ENCODE measurements at places on chromosomes 6 and 20.

DNA sequence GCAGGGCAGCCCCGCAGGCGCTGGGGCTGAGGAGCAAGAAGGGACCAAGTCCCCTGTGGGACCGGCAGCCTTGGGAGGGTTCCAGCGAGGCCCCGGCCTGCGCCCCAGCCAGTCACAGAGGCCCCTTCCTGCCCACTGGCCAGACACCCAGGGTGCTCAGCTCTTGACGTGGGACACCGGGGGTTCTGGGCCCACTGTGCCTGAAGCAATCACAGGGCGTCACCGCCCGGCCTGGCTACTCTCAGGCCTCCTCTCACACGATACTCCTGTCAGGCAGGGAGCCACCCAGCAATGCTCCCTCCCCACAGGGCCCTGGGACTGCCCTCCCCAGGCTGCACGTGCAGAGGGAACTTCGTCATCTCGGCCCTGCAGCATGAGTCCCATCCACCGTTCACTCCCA, 14.5 kb downstream of the TAF4 start:
- no peak for DNase-seq

- DNase-seq: no peak
These were observed 475.6 kb upstream of the ADGRB3 start for GRCh38 chr6:68159433-68159832.

GRCh38 chr20:47656318-47656717, 129.0 kb downstream of the SULF2 start:
- no peak for DNase-seq

DNA sequence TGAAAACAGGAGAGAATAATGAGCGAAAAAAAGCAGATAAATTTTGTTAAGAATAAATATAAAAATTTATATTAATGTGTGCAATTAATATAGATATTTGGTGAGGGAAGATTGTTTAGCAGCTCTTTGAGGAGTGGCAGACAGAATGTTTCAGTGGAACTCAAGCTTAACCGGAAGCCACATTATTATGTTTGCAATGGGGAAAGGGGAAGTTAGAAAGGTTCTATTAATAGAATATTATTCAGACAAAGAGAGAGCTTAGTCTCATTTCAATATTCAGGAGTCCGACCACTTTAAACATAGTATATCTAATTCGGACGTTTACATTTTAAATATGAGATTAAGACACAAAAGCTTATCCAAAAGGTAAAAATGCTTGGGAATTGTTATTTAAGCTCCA, 81.6 kb upstream of the KHDRBS2 start:
- DNase-seq: no peak

DNA sequence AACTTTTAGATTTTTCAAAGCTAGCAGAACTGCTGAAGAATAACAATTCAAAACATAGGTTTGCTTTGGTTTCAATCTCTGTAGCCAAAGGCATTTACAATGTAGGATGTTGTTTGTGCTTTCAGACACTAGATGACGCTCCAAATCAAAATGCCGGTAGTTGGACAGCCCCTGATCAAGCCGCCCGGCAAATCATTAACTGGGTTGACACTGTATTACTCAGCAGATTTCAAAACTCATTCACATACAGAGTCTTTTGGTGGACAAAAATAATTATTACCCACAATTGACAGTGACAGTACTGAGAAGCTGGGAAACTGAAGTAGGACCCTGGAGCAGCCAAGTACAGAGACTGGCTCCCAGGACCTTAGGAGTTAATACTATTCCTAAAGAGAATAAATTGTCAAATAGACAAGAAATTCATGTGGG, 21.3 kb upstream of the HFE start:
- peak; percentile 84 for DNase-seq

GRCh38 chr6:45709781-45710220, 305.9 kb downstream of the CLIC5 start:
- no peak for DNase-seq

GRCh38 chr6:13760307-13761304, 49.0 kb upstream of the RANBP9 start:
- peak; percentile 49 for DNase-seq

- no peak for DNase-seq
These were observed 189.5 kb downstream of the THBS2 start for GRCh38 chr6:169064194-169064593.

DNA sequence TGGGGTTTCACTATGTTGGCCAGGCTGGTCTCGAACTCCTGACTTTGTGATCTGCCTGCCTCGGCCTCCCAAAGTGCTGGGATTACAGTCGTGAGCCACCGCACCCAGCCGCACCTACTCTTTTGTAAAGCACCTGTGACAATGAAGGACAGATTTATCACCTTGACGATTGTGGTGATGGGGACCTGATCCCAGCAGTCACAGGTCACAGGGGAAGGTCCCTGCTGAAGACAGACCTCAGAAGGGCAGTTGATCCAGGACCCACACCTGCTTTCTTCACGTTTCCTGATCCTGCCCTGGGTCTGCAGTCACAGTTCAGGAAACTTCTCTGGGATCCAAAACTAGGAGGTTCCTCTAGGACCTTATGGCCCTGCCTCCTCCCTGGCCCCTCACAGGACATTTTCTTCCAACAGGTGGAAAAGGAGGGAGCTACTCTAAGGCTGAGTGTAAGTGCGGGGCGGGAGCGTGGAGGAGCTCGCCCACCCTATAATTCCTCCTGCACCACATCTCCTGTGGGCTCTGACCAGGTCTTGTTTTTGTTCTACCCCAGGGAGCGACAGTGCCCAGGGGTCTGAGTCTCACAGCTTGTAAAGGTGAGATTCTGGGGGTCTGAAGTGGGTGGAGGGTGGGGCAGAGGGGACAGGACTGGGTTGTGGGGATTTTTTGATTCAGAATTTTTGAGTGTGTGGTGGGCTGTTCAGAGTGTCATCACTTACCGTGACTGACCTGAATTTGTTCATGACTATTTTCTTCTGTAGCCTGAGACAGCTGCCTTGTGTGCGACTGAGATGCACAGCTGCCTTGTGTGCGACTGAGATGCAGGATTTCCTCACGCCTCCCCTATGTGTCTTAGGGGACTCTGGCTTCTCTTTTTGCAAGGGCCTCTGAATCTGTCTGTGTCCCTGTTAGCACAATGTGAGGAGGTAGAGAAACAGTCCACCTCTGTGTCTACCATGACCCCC, 3.0 kb downstream of the HLA-E start:
- DNase-seq: no peak

- DNase-seq: no peak
These were observed 296.0 kb downstream of the ADGRG6 start for GRCh38 chr6:142597836-142598235.

GRCh38 chr20:667351-668034, 8.1 kb downstream of the SCRT2 start:
- DNase-seq: no peak

DNA sequence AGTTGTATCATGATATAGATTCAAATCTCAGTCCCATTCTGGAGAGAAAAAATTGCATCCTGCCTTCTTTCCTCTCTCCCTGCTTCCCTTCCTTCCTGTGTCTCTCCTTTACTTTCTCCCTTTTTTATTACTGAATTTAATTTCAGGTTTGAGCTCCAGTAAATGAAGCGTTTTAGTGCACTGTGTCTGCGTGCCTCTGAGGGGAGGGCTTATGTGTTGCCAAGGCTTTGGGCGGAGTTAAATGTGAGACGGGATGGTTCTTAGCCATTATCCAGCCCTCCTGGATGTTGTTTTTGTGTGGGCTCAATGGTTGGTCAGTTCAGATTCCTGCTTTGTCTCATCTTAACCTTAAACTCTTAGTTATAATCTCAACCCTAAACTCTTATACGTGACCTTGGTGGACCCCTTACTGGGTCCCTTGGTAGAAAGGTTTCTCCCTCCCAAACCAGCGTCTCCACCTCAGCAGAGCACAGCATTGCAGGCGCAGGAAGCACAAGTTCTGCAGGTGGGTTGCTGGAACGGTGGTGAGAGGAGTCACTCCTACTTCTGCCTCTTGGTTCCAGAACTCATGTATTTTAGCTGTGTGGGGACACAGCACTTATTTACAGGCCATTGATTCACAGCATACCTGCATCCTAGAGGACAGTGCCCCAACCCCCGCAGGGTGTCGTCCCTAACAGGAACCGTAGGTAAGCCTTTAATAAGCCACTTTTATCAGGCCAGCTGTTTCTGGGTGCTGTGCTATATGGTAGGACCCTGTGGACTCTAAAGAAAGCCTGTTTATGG, 68.5 kb downstream of the DNAH8 start:
- no peak for DNase-seq

DNA sequence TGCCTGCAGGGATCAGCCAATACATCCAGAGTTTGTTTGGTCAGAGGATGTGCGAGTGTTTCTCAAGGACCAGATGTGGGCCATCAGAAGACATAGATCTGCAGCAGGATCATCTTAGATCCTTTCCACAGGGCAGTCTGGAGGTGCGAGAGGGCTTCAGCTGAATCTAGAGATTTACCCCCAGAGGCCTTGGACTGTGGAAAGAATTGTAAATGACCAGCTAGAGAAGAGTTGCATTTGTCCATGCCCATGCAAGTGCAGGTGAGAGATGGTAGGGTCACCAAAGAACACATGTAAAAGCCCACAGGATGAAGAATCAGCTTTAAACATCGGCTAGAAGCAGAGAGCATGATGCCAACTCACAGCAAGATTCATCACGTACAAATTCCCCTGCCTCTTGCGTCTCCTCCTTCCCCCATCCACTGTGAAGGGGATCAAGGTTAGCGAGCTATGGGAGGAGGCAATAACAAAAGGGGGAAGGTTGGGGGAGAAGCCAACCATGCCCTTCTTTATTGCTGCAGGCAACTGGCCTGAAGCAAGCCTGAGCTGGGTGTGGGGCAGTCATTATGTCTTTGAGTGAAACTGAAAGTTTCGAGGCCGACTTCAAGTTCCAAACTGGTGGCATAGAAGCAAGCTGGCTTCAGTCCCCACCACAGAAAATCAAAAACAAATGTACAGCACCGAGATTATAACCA, 83.5 kb downstream of the SCML4 start:
- no peak for DNase-seq

DNA sequence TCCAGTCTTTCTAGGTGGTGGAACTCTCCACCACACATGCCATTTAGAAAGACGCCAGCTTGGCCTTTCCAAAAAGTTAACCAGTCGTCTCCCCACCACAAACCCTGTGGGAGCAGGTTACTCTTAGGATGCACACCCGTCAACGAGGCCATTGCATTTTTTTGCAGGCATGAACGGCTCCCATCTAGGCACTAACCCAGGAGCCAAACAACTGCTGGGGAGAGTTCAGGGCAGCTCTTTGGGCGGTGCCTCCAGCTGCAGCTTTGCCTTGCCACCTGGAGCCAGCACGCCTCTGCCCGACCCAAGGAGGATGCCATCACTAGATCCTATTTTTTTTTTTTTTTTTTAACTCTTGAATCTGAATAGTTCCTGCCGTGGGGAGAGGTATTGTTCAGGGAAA, 39.9 kb downstream of the TBC1D7 start:
- DNase-seq: no peak

DNA sequence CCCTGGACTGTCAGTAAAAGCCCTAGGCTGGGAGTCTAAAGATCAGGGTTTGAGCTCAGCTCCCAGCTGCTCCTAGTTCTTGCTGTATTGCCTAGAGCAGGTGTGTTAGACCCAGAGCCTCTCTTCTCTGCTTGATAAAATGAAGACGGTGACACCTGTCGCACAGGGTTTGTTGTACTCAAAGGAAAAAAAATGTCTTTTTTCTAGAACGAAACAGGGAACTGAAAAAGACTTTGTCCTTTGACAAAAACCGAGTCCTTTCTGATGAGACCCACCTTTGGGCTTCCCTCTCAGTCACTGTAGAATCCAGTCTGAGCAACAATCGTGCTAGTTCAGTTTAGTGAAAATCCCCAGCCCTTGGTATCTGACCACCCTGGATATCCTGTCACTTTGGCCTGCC, 102.1 kb upstream of the LAMP5 start:
- no peak for DNase-seq

- peak; percentile 94 for DNase-seq
These were observed 21.7 kb upstream of the RANBP9 start for GRCh38 chr6:13733178-13733887.

- DNase-seq: no peak
These were observed 43.0 kb upstream of the GPR31 start for GRCh38 chr6:167200806-167201205.

DNA sequence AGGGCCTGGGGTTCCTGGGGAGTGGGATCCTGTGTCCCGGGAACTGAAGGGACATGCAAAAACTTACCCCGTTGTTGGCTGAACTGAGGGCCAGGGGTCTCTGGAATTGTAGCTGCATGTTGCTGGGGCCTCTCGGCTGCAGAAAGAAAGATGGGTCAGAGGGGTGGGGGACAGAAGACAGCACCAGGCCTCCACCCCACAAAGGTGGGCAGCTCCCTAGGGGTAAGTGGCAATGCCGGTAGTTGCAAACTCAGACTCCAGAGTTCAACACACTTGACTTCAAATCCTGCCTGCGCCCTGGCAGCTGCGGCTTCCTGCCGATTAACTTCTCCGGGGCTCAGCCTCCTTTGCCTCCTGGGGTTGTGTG, 4.8 kb downstream of the ZBP1 start:
- no peak for DNase-seq

DNA sequence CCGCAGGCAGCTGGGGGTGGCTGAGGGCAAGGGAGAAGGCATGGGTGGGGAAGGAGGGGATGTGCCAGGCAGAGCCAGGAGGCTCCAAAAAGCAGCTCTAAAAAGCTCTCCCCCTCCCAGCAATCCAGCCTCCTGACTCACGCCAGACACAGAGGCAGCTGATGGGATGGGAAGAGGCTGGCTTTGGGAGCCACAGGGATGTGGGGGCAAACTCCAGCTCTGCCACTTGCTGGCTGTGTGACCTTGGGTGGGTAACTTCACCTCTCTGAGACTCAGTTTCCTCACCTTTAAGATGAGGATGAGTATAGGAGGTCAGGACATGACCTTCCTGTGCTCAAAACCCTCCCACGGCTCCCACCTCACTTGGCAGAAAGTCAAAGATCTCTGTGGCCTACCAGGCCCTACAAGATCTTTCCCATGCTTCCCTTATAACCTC, 148.9 kb downstream of the CEBPB start:
- peak; percentile 79 for DNase-seq

DNA sequence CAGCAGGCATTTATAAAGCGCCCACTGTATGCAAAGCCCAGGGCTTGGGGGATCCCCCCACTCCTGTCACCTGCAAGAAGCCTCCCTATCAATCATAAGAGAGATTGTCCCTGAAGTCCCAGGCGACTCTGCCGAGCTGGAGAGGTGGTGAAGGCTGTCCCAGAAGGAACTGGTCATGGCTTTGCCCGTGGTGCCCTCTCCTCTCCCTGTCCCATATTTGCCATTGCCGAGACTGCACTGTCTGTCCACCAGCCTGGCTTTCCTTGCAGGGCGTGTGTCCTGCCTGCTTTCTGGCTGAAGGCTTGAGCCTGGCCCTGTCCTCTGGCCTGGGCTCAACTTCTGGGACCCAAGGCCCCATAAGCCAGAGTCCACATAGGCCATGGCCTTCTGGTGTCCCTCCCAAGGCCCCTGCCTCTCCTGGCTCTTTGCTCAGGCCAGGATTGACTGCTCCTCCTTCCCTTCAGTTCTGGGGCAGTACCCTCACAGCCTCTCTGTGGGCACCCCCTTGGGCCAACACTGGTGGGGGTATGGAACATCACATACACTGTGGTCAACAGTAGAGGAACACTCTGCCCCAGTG, 46.9 kb downstream of the CPXM1 start:
- DNase-seq: no peak
